Kidney (tissue), 22 donors: ENCODE measurements at places on chromosomes 6 and 20. TPM values are rescaled to one million over a fixed set of nuclear protein-coding genes. Genes with fewer than 3 reads are reported as not detected.

- no peak overlapping the region for H3K27ac ChIP-seq
- H3K36me3 ChIP-seq, result no peaks in the 10 kb centered on the region
- DNase-seq, result no peak
- H3K27me3 ChIP-seq, result no peaks in the 10 kb centered on the region
- no peaks in the 10 kb centered on the region for H3K4me1 ChIP-seq
- H3K4me3 ChIP-seq, result no peak overlapping the region
Measured at GRCh38 chr6:106530502-106530901, 98.8 kb downstream of the RTN4IP1 start.

DNA sequence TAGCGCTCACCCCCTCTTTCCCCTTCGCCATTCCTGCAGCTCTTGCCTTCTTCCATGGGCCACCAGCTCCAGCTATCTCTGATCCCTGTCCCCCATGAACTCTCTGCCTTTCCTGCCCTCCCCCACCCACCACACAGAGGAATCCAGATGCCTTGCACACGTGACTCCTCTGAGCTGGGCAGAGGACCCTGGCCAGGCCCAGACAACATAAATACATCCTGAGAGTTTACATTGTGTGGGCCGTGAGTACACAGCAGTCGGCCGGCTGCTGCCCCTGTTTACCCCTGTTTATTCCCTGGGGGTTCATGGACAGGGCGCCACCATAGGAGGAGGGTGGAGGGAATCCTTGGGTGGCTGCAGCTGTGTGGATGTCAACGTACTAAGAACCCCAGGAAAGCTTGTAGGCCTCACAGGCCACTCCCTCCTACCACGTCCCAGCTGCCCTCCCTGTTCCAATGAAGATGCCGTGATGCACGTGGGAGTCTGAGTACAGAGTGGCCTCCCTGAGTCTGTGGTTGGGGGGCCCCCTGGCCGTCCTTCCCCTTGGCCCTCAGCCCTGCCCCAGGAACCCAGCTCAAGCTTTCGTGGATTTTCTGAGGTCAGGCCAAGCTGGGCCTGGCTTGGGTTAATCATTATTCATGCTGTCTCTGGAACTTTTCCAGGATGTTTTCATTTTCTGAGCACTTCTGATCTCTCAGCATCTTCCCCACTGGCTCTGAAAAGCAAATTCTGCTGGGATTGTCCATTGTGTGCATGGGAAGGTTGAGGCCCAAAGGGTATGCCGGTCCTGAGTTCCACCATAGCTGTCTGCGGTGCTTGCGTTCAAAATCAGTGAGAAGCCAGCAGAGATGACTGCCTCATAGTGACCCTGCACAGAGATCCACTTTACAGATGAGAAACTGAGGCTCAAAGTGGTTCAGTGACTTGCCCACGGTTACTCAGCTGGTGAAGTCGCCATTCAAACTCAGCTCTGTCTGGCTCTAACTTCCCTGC is 136.3 kb downstream of the MRPL14 start:
- H3K4me3 ChIP-seq, result no peak overlapping the region
- no peaks in the 10 kb centered on the region for H3K27me3 ChIP-seq
- peak overlapping the region; percentile 48 for H3K27ac ChIP-seq
- no peaks in the 10 kb centered on the region for H3K36me3 ChIP-seq
- H3K4me1 ChIP-seq, result peaks cover 27% of the 10 kb centered on the region

DNA sequence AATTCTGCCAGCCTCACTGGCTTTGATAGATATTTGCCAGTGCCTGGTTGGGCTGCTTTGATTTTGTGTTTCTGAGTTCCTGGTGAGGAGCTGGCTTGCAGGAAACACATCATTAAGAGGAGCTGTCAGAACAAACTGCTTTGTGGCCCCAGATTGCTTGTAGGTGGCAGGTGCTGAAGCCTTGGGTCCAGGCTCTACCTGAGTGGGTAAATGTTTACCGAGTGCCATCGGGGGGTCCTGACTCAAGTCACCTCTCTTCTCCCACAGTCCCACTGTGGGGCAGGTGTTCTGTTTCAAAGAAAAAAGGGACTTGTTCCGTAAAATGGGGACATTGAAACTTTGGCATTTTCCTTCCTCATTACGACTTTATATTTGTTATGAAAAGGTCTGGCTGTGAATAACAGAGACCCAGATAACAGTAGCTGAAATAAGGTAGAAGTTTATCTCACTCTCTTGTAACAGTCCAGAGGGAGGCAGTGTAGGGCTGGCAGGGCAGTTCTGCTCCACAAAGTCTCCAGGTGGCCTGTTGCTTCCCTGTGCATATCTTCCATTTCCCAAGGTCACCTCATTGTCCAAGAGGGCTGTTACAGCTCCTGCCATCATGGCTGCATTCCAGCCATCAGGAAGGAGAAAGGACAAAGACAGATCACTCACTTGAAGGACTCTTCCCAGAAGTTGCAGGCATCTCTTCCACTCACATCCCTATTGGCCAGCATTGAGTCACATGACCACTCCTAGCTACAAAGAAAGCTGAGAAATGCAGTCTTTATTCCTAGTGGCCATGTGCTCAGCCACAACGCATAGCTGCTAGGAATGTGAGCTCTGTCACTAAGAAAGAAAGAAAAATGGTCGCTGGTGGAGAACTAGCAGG is 149.9 kb upstream of the KCNG1 start:
- no peaks in the 10 kb centered on the region for H3K4me1 ChIP-seq
- no peak overlapping the region for H3K27ac ChIP-seq
- no peaks in the 10 kb centered on the region for H3K36me3 ChIP-seq
- no peak for DNase-seq
- no peak overlapping the region for H3K4me3 ChIP-seq

DNA sequence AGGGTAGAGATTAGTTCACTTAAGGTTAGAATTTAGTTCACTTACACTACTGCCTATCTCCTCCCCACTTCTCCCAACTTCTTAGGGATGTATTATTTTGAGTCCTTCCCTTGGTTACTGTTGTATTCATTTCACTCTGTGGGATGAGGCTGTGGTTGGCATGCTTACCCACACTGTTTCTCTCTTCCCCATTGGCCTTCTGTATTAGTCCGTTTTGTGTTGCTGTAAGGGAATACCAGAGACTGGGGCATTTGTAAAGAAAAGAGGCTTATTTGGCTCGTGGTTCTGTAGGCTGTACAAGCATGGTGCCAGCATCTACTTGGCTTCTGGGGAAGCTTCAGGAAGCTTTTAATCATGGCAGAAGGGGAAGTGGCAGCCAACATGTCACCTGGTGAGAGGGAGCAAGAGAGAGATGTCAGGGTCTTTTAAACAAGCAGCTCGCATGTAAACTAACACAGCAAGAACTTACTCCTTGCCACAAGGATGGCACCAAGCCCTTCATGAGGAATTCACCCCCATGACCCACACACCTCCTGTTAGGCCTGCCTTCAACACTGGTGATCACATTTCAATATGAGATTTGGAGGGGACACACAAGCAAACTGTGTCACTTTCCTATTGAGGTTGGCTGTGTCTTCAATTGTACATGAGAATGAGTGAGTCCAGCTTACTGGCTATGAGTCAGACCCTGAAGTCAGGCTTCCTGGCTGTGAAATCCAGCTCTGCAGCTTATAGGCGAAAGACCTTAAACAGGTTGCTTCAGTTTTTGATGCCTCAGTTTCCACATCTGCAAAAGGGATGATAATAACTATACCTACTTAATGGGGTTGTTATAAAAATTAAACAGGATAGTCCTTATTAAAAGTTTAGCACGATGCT is 53.3 kb downstream of the SYNDIG1 start:
- DNase-seq, result no peak
- no peak overlapping the region for H3K27ac ChIP-seq

- H3K27ac ChIP-seq, result no peak overlapping the region
- no peaks in the 10 kb centered on the region for H3K27me3 ChIP-seq
- no peak overlapping the region for H3K4me3 ChIP-seq
- no peak for DNase-seq
Measured at GRCh38 chr20:8020314-8021079, 936 bp upstream of the TMX4 start.

DNA sequence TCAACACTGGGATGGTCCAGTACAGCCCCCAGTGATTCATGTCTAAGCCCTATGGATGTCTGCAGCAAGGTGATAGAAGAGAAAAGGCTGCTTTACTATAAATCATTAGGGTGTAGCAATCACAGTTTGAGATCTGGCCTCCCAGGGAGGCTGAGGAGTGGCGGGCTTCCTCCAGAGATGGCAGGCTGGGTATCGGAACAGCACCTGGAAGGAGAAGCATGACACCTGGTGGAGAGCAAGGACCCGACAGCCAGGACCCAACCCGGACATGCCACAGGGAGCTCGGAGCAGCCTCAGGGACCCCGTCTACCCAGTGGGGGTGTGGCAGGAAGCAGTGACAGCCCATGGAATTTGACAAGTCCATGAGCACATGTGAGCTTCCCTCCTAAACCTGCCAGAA is 114.8 kb upstream of the CD93 start:
- DNase-seq, result peak; percentile 38
- H3K27me3 ChIP-seq, result no peaks in the 10 kb centered on the region
- peaks cover 5% of the 10 kb centered on the region for H3K4me1 ChIP-seq
- no peak overlapping the region for H3K27ac ChIP-seq
- H3K36me3 ChIP-seq, result no peaks in the 10 kb centered on the region

The SLC9A8 gene
- total RNA-seq, result 22.4 TPM

The KIF6 gene
- 2.9 TPM for total RNA-seq

The TEAD3 gene
- 18.0 TPM for total RNA-seq

The GSTA2 gene
- total RNA-seq, result 0.28 TPM
